ENCODE measurements at places on chromosomes 16 and 17. TPM values are rescaled to one million over a fixed set of nuclear protein-coding genes. Genes with fewer than 3 reads are reported as not detected.
A peak's percentile ranks its signal among the peaks of the same experiment; 100 is the strongest.

The TGFB1I1 gene
- 0.20 TPM for total RNA-seq

The HSD17B2 gene
- not detected for total RNA-seq

The HS3ST3A1 gene
- total RNA-seq: 1.4 TPM

The PYDC1 gene
- total RNA-seq: not detected

DNA sequence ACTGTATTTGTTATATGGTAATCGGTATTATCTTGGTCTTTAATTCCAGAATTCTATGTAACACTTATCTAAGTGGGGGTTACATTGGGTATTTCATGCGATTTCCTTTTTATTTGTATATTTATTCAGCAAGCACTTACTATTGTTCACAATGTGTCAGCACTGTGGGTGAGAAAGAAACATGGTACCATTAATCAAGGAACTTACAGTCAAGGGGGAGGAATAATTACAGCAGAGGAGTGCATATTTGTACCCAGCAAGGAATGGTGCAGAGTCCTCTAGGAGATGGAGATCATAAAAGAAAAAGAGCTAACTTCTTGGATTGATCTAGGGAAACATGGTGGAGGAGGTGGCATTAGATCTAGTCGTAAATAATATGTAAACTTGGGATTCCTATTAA, 117.0 kb upstream of the KCNJ16 start:
- no peak for DNase-seq

DNA sequence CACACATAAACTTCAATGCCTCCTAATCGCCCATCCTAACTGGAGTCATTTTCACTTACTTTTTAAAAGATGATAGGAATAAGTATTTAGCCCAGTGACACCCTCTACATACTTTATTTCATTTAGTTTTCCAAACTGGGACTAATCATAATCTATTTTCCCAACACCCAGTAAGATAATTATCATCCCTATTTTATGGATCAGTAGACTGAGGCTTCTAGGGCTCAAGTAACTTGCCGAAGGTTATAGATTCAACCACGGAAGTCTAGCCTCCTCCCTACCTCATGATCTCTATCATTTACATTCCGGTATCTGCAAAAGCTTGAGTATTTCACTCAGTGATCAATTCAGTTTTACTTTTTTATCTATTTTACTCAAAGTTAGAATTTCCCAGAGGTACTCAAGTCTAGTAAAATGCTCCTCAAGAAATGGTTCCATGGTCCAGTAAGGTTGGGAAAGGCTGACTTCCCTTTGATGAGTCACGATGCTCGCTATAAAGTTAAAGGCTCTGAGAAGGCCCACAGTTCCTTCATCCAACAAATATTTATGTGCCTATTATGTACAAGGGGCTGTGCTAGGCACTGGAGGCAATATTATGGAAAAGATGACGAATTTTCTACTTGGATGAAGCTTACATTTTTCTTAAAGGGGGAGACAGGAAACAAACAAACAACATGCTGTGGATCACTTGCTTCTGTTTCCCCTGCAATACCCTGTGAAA, 75.1 kb downstream of the TOX3 start:
- DNase-seq: no peak

DNA sequence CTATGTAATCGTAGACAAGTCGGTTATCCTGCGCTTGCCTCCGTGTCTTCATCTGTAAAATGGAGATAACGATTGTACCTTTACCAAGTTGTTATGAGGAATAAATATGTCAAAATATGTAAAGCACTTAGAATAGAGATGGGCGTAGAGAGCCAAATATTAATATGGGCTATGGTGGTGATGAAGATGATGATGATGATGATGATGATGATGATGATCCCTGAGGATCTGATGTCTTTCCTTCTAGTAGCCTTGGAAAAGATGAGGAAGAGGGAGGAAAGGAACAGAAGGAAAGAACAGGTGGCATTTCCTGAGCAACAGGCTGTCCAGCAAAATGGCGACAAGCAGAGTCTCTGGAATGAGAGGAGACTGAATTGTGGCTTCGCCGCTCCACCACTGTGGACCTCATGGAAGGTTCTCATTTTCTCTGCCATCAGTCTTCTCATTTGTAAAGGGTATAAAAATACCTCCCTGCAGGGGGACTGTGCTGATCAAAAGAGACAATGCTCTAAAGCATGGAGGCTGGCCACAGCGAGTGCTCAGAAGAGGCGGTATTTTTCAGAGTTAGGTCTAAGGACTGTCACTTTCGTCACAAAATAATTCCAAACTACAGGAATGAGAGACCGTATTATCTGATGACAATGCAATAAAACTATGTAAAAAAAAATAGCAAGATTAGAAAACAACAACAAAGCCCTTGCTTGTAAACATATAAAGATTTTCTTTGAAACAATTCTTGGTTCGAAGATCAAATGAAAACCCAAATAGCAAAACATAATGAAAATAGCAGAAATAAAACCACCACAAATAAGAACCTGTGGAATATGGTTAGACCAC, 17.2 kb upstream of the RCVRN start:
- no peak for DNase-seq

- no peak for DNase-seq
These were observed 16.1 kb downstream of the GNAO1 start for GRCh38 chr16:56207421-56207820.

DNA sequence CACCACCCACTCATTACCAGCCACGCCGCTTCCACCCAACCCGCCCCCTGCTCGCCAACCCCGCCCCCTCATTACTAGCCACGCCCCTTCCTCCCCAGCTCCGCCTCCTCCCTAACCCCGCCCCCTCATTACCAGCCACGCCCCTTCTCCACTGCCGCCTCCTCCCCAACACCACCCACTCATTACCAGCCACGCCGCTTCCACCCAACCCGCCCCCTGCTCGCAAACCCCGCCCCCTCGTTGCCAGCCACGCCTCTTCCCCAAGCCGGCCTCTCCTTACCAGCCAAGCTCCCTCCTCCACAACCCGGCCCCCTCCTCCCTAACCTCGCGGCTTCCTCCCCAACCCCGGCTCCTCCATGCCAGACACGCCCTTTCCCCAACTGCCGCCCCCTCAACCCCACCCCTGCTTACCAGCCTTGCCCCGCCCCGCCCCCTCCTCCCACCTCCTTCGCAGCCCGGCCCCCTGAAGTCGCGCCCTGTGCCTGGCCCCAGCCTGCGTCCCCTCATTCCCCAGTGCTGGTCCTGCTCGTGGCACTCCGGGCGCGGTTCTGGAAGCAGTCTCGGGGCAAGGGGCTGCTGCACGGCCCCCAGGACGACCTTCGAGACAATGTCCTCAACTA, 7.3 kb downstream of the SLC22A31 start:
- DNase-seq: peak; percentile 45

- DNase-seq: no peak
These were observed 7.9 kb upstream of the TMEM88 start for GRCh38 chr17:7846765-7847661.

DNA sequence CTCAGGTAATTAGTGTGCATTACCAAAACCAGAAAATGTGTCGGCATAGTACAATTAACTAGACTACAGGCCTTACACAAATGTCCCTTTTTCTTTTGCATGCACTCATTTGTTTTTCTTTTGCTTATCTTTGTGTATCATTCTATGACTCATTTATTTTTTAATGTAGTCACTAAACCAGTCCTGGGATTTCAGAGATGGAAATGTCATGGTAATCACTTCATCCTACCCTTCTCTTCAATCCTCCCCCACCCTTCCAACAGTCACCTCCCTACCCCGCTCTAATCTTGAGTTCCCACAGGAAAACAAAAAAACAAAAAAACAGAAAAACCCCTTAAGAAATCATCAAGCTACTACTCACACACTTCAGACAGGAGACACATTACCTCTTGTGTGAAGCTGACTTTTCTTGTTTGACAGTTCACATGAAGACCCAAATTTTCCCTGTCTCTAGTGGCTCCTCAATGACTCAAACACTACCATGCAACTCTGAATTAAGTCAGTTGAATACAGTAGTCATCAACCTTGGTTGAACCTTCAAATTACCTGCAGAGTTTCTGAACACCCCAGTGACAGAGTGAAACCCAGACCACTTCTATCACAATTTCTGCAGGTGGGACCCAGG, 242.4 kb upstream of the SALL1 start:
- no peak for DNase-seq

GRCh38 chr17:79691931-79692330, 38.8 kb upstream of the ENPP7 start:
- DNase-seq: no peak

- DNase-seq: no peak
These were observed 442.6 kb upstream of the HSBP1 start for GRCh38 chr16:83365166-83365565.

DNA sequence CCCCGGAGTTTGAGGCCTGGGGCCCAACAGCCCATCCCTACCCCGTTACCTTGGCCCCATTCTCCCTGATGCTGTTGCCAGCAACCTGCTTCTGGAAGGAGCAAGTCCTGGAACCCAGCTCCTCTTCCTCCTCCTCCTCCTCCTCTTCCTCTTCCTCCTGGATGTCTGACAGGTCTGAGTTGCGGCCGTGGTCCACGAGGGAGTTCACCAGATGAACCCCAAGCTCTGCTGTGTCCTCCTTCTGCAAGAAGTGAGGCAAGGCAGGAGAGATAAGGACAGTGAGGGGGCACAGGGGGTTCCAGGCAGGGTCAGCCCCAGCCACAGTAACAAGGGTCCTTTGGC, 18.7 kb downstream of the TSPOAP1 start:
- DNase-seq: no peak

- no peak for DNase-seq
These were observed 317.2 kb upstream of the KCNJ16 start for GRCh38 chr17:69757688-69758430.

Data from activated CD4-positive, alpha-beta T cell treated with anti-CD3 and anti-CD28 coated beads, Interleukin-2, amount 10 ng/mL, durations not matched to agents 7 days and 5 days (primary cell).